Stimulated activated CD8-positive, alpha-beta memory T cell treated with anti-CD3 and anti-CD28 coated beads, Interleukin-12 subunit alpha, Interleukin-12 subunit beta, amount 100 ng/mL, for 1 hour (primary cell): ENCODE measurements at places on chromosomes 16 and 17.

- DNase-seq = no peak
Measured at GRCh38 chr16:81388357-81388756, 56.3 kb upstream of the CMIP start.

DNA sequence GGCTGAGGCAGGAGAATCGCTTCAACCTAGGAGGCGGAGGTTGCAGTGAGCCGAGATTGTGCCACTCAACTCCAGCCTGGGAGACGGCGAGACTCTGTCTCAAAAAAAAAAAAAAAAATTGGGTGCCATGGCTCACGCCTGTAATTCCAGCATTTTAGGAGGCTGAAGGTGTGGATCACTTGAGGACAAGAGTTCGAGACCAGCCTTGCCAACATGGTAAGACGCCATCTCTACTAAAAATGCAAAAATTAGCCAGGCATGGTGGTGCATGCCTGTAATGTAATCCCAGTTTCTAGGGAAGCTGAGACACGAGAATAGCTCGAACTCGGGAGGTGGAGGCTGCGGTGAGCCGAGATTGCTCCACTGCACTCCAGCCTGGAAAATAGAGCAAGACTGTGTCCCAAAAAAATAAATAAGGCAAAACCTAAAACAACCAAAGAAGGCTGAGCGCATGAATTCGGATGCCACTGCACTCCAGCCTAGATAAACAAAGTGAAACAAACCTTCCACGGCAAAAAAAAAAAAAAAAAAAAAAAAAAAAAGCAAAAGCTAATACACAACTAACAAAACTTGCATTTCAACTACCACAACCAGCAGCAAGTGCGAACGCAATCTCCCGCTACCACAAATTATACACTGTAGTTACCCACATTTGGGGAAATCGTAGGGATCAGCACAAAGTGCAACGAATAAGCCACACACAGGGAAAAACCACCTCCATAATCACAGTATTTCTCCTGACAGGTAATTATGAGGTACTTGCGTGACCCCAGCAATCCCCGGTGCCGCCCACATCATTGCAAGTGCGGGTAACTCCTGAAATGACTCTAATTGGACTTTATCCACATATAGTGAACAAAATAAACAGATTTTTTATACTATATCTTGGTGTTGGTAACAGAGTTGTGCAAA is 25.6 kb downstream of the TEX14 start:
- no peak for DNase-seq

DNA sequence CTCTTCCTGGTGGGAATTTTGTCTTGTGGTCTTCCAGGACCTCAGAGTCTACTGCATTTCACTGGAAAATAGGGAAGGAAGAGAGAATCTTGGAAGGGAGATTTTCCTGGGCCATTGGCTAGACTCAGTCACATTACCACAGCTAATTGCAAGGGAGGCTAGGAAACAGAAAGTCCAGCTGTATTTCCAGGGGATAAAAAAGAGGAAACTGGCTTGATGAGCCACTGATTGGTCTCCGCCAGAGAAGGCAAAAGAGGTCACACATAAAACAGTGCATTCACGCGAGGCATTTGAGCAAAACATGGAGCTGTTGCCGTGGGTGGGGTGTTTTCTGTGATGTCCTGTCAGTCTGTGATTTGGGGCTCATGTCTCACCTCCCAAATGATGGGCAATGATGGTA is 345.3 kb downstream of the FOXL1 start:
- no peak for DNase-seq

DNA sequence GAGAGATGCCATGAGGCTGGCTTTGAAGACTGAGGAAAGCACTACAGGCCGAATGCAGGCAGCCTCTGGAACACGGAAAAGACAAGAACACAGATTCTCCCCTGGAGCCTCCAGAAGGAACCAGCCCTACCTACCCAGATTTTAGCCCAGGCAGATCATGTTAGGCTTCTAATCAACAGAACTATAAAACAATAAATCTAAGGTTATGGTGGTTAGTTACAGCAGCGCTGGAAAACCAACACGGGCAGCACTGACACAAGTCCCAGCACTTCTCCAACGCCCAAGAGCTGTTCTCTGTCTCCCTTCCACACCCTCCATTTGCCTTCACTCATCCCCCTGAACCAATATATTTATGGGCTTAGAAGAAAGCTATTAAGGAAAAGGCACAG is 7.5 kb downstream of the ANKRD11 start:
- no peak for DNase-seq

- DNase-seq = no peak
Measured at GRCh38 chr17:19337712-19338023, 24.9 kb downstream of the B9D1 start.

DNA sequence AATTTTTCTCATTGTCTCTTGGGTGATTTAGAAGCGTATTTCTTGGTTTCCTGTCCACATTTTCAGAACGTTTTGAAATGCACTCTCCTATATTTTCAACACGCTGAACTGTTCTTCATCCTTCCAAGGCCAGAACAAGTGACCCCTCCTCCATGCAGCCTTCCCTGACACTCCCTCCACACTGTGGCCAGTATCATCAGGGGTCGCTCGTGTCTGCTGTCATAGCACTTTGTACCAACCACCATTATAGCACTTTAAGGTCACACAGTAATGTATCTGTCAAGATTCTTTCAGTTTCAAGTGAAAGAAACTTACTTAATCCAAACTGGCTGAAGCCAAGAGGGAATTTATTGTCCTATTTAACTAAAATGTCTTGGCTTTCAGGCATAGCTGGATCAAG is 17.5 kb upstream of the IL21R start:
- DNase-seq = no peak

DNA sequence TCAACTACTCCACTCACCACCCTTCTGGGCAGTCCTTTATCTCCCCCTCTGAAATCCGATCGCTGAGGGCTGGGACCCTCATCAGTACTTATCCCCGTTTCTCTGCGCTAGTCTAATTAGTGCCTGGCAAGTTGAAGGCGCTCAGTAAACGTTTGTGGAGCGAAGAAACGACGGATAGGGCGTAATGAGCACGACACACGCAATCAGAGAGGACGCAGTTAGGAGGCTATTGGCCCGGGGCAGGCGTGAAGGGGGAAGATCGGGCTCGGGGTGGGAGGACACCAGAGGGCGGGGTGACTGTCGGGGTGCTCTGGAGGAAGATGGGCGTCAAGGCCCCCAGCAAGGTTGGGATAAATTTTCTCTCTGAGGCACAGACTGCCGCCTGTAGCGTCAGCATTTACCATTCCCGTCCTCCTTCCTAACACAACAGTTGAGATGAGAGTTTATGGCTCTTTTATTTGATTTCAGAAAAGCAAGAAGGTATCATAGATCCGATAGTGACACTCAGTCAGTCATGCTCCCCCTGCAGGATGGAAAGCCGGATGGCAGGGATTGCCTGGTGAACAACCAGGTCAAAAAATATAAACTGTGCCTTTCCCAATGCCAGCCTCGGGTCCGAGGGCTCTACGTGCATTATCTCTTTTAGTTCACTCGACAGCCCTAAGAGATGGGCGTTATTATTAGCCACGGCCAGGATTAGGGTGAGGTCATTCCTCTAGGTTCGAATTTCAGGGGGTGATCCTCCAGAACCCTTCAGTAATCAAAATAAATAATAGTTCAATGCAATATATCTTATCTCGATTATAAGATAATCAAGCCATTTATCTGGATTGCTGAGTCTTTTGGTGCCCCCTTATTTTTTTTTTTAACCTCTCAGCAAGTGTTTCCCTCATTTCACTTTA is 9.5 kb upstream of the ARL4D start:
- DNase-seq = peak; percentile 67

GRCh38 chr17:32114536-32114935 is 27.8 kb upstream of the RHOT1 start:
- no peak for DNase-seq

DNA sequence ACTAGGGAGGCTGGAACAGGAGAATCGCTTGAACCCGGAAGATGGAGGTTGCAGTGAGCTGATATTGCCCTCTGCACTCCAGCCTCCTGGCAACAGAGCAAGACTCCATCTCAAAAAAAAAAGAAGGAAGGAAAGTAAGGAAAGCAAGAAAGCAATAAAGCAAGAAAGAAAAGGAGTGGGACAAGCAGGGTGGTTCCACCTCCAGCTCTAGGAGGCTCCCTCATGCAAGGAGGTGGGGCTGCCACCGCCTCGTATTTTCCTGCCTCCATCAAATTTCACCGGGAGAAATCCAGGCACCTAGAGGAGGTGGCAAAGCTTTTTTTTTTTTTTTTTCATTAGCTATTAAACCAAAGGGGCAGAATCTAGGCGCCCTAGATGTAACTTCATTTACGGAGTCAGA is 1.0 kb downstream of the CYB561 start:
- no peak for DNase-seq
